ENCODE measurements at places on chromosomes 5 and 9.

GRCh38 chr9:13358128-13358527, 78.6 kb upstream of the MPDZ start:
- no peak for DNase-seq

GRCh38 chr9:101027236-101027635, 1.3 kb upstream of the PLPPR1 start:
- no peak for DNase-seq

DNA sequence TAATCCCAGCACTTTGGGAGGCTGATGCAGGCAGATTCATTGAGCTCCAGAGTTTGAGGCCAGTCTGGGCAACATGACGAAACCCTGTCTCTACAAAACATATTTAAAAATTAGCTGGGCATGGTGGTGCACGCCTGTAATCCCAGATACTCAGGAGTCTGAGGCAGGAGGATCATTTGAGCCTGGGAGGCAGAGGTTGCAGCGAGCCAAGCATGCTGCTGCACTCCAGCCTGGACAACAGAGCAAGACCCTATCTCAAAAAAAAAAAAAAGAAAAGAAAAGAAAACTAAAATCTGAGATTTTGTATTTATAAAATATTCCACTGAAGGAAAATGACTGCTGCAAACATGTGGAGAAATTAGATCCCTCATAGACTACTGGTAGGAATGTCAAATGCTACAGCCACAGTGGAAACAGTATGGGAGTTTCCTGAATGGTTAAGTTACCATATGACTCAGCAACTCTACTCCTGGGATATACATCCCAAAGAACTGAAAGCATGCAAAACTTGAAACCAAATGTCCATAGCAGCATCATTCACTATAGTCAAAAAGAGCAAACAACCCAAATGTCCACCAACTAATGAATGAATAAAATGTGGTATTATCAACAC, 106.1 kb downstream of the UBAP2 start:
- no peak for DNase-seq

DNA sequence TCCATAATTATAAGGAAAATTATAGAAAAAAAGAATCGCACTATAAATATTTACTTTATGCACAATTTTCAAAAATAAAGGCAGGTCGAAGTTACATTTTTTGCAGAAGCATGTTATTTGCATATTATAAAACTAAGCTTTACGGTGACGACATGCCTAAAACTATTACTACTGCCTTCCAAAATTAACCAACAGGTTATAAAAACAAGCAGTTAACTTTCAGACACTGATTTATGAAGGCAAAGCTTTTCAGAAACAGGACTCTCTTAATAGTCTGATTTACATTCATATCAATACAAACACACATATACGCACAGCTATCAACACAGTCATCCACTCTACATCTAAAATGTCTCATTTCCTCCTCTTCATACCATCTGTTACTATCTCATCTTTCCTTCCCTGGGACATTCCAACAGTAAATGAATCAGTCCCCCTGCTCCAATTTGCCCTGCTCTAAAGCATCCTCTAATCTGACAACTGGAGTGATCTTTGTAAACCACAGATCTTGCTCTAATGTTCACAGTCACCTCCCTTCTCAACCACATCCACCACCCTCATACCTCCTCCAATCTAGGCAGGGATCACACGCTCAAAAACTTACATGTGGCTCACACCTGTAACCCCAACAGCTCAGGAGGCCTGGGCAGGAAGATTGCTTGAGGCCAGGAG, 21.6 kb downstream of the FBXW11 start:
- DNase-seq: no peak

- DNase-seq: no peak
These were observed 145.8 kb downstream of the AOPEP start for GRCh38 chr9:94872083-94872833.

GRCh38 chr5:115402822-115403577, 106.5 kb upstream of the CCDC112 start:
- no peak for DNase-seq

- DNase-seq: no peak
These were observed 109.4 kb downstream of the PSD2 start for GRCh38 chr5:139904816-139905661.

DNA sequence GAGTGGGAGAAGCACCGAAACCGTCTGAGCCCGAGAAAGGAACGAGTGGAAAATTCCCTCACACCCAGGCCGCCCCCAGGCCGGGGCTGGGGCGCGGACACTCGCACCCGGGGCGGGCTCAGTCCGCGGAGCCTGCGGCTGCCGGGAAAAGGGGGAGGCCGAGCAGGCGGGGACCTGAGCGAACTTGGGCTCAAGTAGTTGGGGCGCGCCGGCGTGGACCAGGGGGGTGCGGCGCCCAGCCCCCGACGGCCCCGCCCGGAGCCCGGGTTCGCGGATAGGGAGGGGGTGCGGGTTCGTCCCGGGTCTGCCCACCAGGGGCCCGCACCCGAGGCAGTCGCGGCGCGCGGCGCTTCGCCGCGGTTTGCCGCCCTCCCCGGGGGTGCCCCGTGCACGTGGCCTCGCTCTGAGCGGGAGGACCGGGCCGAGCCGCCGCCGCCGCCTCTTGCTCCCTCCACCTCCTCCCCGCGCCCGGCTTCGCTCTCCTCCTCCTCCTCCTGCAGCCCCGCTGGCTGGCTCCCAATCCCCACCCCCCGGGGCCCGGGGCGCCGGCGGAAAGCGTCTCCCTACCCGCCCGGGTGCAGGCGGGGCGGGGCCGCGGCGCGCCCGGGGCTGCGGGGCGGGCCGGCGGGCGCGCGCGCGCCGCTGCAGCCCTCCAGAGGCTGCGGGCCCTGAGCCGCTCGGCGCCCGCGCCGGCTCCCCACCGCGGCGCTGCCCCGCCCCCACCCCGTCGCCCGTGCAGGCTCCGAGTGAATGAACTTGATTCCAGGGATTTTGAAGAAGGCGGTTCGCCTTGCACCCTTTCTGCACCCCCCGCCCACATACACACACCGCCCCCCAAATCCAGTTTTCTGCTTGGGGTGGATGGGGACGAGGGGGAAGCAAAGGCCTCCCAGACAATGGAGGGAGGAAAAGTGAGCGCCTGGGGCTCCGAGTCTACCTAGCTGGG, 1.3 kb upstream of the NFIB start:
- peak; percentile 60 for DNase-seq
